Daoy (cell line): ENCODE measurements at places on chromosomes 2 and 18.

- peak; percentile 0 for DNase-seq
Observed at GRCh38 chr2:240466579-240467148, 31.2 kb downstream of the GPC1 start.

GRCh38 chr2:234500394-234501006, 3.6 kb upstream of the ARL4C start:
- DNase-seq, result peak; percentile 59

DNA sequence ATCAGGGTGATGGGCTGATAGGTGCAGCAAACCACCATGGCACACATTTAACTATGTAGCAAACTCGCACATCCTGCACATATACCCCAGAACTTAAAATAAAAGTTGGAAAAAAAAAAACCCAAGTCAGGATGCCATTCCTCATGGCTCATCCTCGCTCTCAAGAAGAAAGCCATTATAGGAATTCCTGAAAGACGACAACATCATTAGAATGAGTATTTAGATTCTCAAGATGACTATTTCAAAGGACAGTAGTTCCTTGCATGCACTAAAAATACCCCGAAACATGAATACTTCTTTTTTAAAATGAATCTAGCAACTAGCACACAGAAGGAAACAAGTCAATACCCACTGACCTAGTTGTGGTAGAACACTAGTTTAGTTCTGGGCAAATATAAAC, 285.8 kb upstream of the REV1 start:
- no peak for DNase-seq

DNA sequence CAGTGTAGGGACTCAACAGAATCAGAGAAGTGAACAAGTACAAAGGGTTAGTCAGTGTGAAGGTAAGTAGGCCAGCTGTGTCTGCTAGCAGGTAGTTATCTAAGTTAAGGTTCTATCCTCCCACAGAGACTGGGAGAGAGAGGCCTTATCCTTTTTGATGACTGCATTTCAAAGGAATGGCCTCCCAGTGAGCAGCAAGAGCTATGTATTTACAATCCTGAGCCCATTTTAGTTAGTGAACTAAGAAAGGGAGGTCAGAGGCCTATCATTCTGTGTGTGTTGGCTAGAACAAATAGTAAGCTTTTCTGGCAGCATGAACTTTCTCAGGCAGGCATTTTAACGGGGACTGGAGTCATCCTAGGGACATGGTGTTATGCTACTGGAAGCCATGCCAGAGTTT, 182.9 kb downstream of the VWC2L start:
- peak; percentile 62 for DNase-seq

GRCh38 chr2:85710687-85711577, 16.8 kb downstream of the GNLY start:
- no peak for DNase-seq

GRCh38 chr2:189466046-189466445, 24.8 kb downstream of the WDR75 start:
- DNase-seq, result no peak

DNA sequence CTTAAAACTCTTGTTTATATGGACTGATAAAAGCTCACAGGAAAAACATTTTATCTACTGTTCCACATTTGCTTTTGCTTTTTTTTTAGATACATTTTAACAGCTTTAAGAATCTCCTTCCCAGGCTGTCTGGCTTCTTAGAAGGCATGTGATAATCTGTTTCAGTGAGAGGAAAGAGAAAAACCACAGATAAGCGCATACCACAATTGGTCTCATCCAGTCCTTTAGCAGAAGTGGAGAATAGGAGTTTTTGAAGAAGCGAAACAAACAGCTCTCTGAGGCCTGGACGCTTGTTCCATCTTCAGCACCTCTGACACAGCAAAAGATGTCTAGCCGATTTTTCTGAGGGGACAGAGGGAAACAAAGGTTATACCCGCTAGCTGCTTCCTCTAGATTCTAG, 37.6 kb downstream of the RMC1 start:
- no peak for DNase-seq

- DNase-seq, result no peak
Observed at GRCh38 chr2:46915281-46915810, at the start of gene MCFD2. MCFD2 (minus strand) TSS chr2:46915806; CDS start chr2:46909171, 6,635 bp downstream.

DNA sequence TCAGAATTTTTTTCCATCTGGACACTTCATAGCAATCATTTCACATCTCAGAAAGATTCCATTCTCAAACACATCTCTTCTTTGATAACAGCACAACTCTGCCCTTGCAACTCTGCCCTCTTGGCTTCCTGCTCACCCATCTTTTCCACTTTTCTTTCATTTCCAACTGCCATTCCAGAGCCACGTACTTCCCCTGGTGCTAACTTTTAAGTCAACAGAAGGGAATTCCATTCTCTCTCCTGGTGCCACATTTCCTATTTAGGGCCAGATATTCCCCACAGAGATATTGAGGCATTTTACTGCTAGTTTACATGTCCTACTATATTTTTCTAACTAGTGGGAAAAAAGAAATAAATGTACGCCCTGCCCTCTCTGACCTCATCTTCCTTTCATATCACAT, 590.2 kb downstream of the ARHGAP15 start:
- DNase-seq, result no peak

- DNase-seq, result no peak
Observed at GRCh38 chr2:105886687-105887086, 142.0 kb downstream of the NCK2 start.
